ENCODE measurements at places on chromosomes 11 and 22.

GRCh38 chr11:43164831-43165230, 147.0 kb upstream of the API5 start:
- DNase-seq: no peak

GRCh38 chr11:28871090-28871489, 762.9 kb downstream of the METTL15 start:
- no peak for DNase-seq

DNA sequence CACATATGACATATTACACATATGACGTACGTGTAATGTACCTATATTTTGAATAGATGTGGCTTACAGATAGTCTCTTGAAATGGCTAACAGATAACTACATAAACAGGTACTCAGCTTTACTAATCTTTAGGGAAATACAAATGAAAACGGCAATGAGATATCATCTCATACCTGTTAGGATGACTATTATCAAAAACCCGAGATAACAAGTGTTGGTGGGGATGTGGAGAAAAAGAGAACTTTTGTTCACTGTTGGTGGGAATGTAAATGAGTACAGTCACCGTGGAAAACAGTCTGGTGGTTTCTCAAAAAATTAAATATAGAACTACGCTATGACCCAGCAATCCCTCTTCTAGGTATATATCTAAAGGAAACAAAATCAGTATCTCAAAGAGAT, 247.6 kb downstream of the ETS1 start:
- DNase-seq: no peak

DNA sequence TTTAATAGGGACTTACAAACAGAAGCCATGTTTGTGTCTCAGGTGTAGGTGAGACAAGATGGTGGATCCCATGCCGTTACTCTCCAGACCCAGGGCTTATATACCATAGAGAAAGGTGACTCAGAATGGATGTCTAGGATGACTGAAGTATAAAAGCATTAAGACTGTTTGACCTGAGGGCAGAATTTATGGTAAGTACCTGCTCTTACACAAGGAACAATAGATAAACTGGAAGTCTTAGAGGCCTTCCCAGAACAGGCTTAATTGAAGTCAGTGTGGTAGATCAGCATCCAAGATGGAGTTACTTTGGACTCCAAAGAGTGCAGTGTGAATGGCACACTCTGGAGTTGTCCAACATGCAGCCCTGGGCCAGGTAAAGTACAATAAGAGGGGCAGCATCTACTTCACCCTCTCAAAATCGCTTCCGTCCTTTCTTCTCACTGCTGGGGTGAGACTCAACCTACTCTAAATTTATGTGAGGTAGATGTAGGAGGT, 387.0 kb upstream of the DDI1 start:
- DNase-seq: no peak

DNA sequence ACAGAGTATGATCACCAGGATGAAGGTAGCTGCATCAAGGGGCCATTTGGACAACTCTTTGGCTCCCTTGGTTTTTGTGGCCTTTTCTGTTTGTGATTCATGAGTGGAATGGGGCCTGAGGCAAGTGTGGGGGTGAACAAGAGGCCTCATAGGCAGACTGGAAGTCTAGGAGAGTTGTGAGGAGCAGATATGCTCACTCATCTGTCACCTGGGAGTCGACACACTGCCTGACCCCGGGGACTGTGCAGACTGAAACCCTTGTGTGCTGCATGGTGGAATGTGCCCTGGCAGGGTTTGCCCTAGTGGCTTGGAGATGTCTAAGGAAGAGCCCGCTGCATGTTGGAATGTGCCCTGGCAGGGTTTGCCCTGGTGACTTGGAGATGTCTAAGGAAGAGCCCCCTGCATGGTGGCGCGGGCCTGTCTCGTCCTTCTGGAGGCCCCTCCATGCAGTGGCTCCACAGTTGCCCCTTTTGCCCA, 60.0 kb downstream of the MED15 start:
- DNase-seq: no peak

GRCh38 chr22:44426981-44427380, 71.1 kb downstream of the RTL6 start:
- no peak for DNase-seq

GRCh38 chr22:20579273-20580120, 72.1 kb downstream of the MED15 start:
- DNase-seq: no peak

GRCh38 chr11:1969035-1969434, 21.9 kb downstream of the MRPL23 start:
- DNase-seq: no peak

DNA sequence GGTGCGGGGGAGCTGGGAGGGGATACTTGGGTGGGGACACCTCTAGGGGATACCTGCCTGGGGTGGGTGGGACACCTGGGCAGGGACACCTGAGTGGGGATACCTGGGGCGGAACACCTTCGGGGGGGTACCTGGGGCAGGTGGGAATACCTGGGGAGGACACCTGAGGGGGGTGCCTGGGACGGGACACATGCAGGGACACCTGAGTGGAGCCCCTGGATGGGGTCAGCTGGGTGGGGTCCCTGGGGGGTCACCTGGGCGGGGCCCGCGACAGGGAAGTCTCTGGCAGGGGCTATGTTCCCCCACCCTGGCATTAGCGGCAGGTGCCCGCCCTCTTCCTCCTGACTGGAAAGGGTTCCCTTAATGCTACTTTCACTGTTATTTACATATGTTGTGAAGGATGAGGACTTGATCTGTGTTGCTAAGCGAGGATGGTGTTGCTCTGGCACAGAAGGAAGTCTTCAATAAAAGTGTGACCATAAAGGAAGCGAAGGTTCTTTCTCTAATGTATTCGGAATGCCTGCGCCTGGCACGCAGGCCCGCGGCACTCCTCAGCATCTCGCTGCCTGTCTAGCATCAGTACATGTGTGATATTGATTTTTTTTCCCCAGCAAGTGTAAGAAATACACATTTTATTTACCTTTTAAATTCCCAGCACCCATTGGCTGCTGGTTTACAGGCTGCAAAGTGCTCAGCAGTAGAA, 801.7 kb downstream of the BRD1 start:
- no peak for DNase-seq

DNA sequence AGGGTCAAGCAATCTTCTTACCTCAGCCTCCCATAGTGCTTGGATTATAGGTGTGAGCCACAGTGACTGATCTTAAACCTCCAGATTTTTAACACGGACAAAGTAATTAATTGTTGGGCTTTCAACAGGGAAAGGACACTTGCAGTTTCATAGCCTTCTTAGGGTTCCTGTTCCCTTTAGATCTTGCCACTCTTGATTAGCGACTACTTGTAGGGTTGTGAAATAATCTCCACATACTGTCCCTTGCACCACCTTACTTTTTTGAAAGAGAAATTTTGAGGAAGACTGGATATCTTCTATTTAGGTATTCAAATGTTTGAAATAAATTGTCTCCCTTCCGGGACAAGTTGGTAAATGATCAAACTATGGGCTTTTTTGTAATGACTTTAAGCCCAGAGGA, 7.6 kb downstream of the MS4A4E start:
- no peak for DNase-seq

DNA sequence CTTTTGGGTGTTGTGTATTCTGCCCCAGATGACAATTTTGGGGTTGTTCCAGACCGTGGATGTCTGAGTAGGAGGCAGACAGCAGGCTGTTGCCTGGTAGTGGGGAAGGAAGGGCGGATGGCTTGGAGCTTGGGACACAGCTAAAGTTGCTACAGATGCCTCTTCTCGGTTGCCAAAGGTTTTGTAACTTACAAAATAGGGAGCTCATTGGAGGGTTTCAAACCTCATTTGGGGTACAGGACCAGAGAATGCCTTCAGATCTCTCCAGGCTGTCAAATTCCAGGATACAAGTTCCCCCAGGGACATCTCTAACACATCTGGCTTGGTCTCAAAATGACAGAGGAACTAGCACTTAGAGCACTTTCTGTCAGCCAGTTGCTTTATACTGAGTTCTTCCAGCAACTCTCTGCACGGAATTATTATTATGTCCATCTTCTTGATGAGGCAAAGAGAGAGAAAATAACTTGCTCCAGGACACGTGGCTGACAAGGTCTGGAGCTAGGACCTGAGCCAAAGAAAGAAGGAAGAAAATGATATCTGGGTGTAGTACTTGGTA, 56.0 kb downstream of the SLC1A2 start:
- no peak for DNase-seq

- DNase-seq: no peak
Measured at GRCh38 chr11:65778901-65779668, 1.7 kb downstream of the AP5B1 start.

DNA sequence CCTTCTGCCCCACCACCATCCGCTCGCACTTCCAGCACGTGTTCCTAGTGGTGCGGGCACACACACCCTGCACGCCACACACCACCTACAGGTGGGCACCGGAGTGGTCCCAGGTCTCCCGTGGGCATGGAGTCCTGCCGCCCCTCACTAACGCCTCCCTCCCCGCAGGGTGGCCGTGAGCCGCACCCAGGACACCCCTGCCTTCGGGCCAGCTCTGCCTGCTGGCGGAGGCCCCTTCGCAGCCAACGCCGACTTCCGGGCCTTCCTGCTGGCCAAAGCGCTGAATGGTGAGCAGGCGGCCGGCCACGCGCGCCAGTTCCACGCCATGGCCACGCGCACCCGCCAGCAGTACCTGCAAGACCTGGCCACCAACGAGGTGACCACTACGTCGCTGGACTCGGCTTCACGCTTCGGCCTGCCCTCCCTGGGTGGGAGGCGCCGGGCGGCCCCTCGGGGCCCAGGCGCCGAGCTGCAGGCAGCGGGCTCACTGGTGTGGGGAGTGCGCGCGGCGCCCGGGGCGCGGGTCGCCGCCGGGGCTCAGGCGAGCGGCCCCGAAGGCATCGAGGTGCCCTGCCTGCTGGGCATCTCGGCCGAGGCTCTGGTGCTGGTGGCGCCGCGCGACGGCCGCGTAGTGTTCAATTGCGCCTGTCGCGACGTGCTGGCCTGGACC, 8.5 kb downstream of the SIPA1 start:
- DNase-seq: no peak

DNA sequence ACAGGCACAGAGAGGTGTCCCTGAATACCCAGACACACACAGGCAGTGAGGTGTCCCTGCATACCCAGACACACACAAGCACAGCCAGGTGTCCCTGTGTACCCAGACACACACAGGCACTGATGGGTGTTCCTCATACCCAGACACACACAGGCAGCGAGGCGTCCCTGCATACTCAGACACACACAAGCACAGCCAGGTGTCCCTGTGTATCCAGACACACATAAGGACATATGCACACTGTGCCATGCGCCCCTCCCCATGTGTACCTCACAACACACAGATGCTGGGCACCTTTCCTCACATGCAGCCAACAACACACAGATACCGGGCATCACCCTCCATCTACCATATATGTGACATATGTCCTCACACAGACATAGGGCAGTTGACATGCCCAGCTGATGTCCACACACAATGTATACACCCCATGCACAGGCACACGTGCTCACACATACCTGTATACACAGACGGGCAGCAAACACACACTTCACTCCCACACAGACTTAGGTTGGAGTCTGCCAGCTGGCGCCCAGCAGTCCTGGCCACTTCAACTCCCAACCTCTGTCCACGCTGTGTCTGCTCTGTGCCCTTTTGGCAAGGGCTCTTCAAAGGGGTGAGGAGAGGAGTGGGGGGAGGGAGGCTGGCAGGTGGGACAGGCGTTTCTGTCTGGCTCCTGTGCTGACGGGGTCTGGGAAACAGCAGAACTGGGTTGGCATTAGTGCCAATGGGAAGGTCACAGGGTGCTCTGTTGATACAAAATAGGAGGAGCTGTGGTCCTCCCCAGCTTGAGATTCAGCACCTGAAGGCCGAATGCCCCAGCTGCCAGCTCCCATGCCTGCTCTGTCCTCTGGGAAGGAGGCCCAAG, 69.4 kb upstream of the ALX4 start:
- DNase-seq: no peak

DNA sequence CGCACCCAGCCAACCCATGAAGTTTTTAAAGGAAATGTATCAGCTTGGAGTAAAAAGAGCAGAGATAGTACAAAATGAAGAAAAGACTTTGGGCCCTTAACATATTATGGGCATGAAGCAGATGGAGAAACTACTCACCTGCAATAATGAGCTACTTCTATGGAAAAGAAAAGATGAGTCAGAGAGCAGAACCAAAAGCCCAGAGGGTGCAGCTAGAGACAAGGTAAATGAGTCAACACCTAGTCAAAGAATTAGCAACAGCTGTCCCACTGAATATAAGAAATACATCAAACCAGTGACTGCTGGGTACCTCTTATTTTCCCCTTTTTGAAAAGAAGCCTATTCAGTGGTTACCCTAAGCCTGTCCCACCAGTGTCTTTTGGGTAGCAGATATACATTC, 61.8 kb downstream of the RPL27A start:
- no peak for DNase-seq

DNA sequence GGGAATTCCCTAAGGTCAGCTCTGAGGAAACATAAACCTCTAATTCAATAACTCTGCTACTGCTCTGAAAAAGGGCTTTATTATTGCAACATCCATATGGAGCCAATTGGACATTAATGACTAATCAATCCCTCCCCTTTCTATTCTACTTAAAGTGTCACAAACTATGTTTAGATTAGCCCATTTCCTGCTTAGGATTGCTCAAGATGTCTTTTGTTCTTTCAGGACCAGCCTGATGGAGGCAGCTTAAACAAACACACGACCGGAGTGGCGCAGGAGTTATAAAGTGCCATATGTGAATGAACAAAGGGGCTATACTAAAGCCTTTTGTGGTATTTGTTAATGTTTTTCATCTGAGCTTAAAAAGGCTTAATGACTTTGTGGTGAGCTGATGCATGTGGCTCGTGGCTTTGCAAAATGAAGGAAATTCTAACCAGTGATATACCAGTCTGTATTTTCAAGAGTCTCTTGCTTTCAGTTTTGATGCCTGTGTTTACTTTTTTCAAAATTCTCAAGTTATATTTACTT, 354.4 kb downstream of the SOX6 start:
- no peak for DNase-seq

GRCh38 chr11:27619039-27619574, 81.1 kb downstream of the BDNF start:
- no peak for DNase-seq

- no peak for DNase-seq
Measured at GRCh38 chr11:95641495-95641894, 148.1 kb downstream of the FAM76B start.

DNA sequence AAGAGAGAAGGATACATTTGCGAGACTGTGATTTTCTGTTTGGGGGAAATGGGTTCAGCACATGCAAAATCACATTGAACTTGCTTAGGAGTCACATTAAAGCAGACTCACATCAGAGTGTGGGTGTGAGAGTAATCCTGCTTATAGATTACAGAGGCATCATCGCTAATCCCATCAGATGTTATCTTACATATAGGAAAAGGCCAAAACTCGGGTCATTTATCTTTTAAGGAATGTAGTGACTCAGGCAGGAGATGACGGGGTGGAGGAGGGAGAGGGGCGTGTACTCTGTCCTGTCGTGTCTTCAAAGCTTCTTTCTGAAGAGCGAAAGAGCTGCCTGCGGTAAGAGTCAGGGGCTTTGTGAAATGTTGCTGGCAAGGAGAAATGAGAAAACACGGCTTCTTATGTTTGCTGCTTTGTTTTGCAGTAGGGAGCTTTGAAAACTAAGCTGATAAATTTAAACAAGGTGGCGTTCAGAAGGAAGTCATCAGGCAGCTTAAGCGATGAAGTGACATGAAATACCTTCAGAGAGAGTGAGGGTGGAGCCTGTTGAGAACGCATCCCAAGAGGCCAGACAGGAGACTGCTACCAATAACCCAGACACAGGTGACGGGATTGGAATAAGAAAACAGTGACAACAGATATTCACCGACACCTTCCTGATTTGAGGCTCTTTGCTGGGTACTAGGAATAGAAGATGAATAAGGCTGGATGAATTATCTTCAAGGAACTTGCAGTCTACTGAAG, 2.2 kb upstream of the C11orf16 start:
- no peak for DNase-seq

Measured in activated T-helper 1 cell treated with Interleukin-2 at 50 U/mL for 16 hours (primary cell).